ENCODE measurements at places on chromosomes 5 and 9.

DNA sequence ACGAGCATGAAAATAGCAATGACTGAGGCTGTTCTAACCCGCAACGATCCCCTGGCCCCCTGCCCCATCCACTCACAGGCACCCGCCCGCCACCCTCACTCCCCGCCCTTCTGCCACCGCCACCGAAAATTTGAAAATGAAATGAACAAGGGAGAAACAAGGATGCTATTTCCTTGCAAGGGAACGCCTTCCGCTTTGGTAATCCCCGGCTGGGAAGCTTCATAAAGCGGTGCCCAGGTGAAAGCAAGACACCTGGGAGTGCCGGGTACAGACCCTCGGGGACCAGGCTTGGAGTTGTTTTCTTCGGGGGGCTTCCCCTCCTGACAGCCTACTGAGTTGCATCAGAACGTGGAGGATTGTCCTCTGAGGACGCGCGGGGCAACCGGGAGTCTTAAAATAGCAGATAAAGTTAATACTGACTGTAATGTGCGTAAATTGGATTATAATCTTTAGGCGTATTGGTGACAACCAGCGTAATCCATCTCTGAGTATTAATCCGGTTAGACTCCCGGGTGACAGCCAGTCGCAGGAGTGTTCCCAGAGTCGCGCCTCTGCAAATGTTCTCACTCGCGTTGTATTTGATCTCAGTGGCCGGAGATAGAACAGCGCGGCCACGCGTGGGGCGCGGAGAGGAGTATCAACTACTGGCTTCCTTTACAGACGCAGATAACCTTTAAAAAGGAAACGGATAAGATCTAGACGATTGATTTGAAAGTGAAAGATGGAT lies 885 bp upstream of the MLLT3 start:
- peak; percentile 23 for DNase-seq

GRCh38 chr9:33434317-33435105 lies 12.9 kb downstream of the AQP3 start:
- DNase-seq: no peak

DNA sequence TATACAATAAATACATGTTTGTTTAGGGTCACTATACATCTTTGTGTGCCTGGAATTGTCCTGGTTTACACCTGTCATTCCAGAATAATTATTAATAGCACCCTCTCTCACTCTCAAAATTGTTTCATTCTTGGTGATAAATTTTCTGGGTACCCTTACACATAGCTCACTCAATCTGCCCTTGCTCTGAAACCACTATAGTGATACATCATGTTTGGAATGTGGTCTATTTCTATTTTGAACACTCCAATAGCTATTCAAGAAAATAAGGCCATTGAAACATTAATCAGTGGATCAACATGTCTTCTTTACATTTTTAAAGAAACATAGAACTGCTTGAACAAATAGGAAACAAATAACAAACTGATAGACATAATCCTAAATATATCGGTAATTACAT lies 158.7 kb downstream of the ARRDC3 start:
- no peak for DNase-seq

DNA sequence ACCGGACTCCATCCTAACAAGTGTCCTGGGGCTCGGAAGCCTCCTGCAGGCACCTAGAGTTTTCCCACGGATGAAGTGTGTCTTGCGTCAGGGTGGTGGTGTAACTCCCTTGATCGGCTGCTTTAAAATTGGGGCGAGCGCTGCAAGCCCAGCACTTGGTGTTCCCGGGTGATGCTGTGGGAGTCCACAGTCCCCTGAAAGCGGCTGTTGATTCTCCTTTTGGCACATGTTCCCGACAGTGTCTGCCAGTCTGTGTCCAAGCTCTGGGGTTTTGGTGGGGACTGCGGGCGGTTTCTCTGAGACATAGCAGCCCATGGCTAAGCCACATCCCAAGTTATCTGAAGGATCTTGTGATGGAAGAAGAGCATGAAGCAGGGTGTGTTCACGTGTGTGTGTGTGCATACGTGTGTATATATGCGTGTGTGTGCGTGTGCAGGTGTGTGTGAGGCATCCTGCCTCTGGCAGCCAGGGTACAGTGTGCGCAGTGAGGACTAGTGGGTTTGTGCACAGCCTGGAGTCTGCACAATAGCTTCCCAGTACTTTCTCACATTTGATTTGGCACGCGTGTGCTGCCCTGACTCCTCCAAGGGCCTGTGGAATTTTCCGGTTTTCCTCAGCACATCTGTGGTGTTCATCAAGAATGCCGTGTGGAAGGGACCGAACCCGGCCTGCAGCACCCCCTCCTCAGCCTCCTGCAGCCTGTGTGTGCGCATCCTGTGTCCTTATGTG lies 16.9 kb downstream of the SLC25A48 start:
- DNase-seq: no peak

- no peak for DNase-seq
Observed at GRCh38 chr5:179370490-179371120, 25.3 kb upstream of the ADAMTS2 start.

GRCh38 chr9:16726718-16727451 lies 143.6 kb downstream of the BNC2 start:
- no peak for DNase-seq

GRCh38 chr9:98829766-98830165 lies 22.3 kb downstream of the GALNT12 start:
- DNase-seq: no peak

- DNase-seq: no peak
Observed at GRCh38 chr9:126880947-126881332, 20.5 kb downstream of the ZBTB34 start.

GRCh38 chr5:180043377-180043776 lies 28.2 kb downstream of the RNF130 start:
- no peak for DNase-seq

DNA sequence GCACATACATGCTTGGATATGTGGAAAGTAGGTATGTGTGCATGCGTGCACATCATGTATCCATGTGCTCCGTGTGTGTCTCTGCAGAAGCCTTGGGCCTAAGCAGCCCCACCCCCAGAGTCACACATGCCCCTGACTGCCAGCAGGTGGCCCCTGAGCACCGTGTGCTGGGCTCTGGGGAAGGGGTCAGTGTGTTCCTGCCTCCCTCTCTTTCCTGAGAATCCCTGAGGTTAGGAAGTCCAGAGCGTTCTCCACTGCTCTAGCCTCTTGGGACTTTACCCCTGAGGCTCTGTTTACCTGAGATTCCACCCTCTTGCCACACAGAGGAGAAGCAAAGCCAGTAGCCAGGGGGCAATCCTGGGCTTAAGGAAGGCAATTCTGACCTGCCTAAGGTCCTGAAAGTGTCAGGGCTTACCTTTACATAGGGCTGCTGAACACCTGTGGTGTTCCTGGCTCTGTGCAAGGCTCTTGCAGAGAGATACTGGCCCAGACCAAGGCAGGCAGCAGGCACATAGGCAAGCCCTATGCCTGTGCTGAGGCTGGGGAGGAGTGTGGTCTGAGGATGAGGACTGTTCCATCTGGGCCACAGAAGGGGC lies 207.3 kb downstream of the TMEM38B start:
- no peak for DNase-seq

- DNase-seq: no peak
Observed at GRCh38 chr5:53603009-53603687, 42.7 kb downstream of the NDUFS4 start.

GRCh38 chr5:126544087-126544740 lies 50.8 kb downstream of the ALDH7A1 start:
- DNase-seq: no peak

- DNase-seq: no peak
Observed at GRCh38 chr9:135067096-135067710, 20.3 kb upstream of the OLFM1 start.

GRCh38 chr5:51347157-51347556 lies 36.1 kb upstream of the ISL1 start:
- DNase-seq: no peak

DNA sequence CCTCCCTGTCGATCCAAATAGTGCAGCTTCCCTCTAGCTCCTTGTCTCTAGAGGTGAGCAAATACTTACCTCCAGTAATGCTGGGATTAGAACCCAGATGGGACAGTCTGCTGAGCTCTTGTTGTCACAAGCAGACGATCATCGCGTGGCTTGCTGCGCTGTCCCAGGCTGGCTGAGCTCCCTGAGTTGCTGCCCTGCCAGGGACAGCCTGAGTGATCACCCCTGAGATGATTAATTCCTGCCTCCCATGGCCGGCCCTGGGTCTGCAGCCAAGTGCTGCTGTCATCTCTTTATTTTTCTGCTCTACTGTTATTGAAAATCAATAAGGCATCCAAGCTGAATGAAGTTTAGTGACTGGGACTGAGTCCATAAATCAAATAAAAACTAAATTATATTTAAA lies 94.0 kb upstream of the ALDH1B1 start:
- no peak for DNase-seq

DNA sequence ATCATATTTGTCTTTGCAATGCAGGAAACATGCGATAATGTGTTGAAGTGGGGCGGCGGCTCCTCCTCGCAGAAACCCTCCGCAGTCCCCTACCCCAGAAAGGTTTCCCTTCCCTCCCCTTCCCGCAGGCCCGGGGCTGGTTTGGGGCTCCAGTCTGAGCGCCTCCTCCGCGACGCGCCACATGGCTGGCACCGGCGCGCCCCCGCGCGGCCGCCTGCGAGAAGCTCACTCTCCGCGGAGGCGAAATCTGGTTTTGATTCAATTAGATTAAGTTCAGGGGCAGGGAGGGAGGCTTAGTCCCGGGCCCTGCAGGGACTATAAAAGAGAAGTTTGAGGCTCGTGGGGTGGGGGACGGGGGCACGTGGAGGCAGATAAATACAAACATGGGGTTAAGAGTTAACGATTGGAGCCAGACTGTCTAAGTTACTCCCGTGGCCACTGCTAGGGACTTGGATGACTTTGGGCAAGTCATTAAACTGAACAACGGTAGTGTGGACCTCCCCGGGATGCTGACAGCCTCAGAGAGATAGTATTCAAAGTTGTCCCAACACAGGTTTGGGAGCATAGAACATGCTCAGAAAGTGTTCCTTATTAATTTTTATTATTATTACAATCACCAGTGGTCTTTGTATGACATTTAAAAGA lies 69.4 kb downstream of the MSX2 start:
- DNase-seq: peak; percentile 2

DNA sequence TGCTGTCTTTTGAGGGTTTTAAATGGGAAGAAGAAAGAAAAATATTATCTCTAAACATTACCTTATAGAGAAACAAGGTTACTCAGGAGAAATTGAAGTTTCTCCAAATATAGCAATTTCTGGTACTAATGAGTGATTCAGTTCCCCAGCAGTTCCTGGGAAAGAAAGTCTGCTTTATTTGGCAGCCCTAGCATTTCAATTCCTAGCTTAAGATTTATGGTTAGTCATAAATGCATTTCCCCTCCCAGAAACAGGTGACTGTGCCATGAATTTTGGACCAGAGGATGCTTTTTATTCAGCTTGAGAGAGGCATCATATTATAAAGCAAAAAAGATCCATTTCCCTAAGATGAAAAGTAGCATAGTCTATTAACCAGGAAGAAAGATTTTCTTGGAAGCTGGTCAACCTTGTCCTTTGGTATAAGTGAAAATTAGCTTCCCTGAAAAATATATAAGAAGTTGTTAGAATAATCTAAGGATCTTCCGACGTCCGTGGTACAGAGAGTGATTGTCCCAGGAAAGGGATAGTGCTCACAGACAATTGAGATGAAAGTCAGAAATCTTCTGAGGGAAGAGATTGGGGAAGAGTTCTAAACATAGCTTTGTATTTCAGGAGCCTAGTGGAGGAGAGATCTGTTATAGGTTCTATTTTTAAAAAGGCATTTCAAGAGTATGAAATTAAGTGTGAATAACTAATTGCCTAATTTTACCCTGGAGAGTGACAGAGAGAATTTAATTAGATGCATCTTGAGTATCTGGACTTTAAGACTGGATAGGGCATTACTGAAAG lies 164.9 kb downstream of the ESM1 start:
- no peak for DNase-seq

- DNase-seq: no peak
Observed at GRCh38 chr9:134751622-134752021, 110.0 kb downstream of the COL5A1 start.

GRCh38 chr5:81533629-81534405 lies 139.9 kb upstream of the ACOT12 start:
- DNase-seq: no peak

DNA sequence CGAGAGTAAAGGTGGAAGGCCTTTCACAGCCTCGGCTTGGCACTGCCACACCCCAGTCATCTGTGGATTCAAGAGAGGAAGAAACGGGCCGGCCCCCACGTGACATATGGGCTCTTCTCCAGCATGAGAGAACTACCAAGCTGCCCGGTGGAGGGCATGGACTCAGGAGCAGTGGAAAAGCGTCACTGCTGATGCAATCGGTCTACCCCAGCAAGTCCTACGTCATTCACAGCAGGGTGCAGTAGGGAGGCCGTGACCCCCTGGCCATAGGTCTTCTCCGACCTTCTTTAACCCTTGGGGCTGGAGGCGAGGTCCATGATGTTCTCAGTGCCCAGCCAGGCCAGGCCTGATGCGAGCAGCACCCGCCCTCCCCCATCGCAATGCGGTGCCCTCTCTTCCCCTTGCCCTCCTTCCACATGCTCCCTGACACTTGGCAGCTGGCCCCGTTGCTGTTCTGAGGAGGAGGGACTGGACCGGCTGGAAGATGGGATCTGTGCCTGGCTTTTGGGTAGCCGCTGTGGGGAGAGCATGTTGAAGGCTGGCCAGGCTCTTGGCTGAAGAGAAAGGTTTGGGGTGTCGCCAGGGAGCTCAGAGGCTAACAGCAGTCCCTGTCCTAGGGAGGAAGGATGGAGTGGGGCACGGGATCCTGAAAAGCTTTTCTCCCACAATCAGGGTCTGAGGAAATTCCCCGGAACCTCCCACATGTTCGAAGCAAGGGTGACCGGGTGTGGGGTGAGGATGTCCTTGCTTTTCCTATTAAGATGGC lies 89.8 kb downstream of the LIFR start:
- no peak for DNase-seq

DNA sequence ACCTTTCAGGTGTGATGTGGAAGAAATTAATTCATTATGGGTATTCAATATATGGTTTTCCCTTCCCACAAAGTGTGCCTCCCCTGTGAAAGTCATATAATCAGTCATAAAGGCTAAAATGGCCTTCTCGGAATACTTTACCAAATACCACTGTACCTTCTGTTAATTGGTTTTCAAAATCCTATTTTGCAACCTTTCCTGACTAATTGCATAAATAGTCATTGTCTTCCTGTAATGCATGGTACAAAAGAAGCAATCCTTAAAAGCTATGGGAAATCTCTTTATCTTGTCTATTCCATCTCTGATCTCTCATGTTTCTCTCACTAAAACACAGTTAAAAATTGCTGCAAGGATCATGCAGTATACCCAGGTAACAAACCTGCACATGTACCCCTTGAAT lies 44.3 kb upstream of the UGCG start:
- no peak for DNase-seq

- DNase-seq: no peak
Observed at GRCh38 chr5:9197881-9198260, 348.0 kb downstream of the SEMA5A start.

- no peak for DNase-seq
Observed at GRCh38 chr9:16445141-16445920, 425.1 kb downstream of the BNC2 start.

All from activated naive CD4-positive, alpha-beta T cell (primary cell).